ENCODE measurements at places on chromosomes 11 and 22.

- DNase-seq = no peak
Observed at GRCh38 chr22:48782811-48783511, 1044.7 kb downstream of the BRD1 start.

- DNase-seq = no peak
Observed at GRCh38 chr11:122189229-122189628, 73.2 kb upstream of the BLID start.

- DNase-seq = no peak
Observed at GRCh38 chr11:35144136-35144741, 5.3 kb downstream of the CD44 start.

- DNase-seq = no peak
Observed at GRCh38 chr11:1039481-1040427, 3.2 kb upstream of the MUC6 start.

- DNase-seq = no peak
Observed at GRCh38 chr22:34769361-34769760, 296.6 kb upstream of the ISX start.

DNA sequence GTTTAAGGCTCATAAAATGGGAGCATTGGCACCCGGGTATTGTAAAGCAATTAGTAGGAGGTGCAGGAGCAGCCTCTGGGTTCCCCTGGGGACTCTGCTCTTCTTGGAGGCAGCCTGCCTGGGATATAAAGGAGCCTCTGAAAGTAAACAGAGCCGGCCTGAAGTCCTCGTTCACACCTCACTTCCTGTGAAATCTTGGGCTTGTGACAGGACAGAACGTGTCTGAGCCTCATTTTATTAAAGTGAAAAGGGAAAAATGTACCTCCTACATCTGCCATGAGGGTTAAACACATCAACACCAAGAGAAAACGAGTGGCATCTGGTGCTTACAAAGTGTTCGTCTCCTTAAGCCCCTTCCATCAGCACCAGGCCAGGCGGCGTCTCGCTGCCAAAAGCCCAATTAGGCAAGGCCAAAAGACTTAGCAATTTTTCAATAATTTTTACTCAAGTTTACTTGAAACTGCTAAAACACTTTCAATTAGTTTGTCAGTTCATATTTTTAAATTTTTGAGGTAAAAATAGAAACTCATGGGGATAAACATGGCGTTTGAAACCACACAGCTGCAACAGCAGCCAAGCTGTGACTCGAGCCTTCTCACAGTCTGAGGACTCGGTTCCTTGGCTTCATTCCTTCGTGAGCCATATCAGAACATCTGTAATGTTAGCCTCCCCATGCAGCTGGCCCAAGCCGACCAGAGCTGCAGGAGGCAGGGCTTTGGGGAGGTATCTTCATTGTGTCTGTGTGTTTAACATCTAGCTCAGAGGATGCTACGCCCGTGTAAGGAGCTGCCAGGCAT lies 33.6 kb downstream of the MAP6 start:
- DNase-seq = no peak

GRCh38 chr11:114605370-114605769 lies 9.8 kb upstream of the NXPE4 start:
- DNase-seq = no peak
